ENCODE measurements at places on chromosomes 7 and 10.

DNA sequence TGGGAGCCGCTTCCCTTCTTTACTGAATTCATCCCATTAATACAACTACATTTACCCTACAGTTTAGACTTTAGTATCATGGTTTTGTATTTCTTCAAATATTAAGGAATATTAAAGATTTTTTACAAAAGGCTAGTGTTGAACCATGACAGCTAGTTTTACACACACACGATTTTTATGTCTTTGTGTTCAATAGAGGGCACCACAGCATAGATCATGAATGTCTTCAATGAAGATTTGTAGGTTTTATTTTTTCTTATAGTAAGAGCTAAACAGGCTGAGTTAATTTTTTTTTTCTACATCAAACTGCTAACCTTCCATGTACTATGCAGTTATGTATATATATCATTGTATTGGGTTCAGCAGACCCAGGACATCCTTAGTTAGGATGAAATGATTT lies 76.9 kb downstream of the SNX10 start:
- DNase-seq, result no peak

- DNase-seq, result no peak
Measured at GRCh38 chr7:24756545-24757352, 515 bp downstream of the GSDME start.

DNA sequence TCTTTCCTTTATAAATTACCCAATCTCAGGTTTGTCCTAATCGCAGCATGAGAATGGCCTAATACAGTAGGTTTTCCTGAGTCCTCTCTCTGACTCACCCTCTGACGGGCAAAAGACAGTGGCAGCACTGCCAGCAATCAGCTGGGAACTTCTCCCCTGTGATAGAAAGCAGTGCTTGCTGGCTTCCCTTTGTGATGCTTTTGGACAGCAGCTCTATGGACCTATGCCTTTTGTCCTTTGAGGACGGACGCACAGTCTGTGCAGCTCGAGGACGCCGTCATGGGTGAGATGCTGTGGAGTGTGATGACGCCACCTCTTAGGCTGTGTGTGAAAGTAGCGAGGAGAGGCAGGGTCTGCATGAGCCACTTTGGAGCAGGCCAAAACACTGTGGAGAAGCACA lies 68.8 kb downstream of the KIAA1217 start:
- no peak for DNase-seq

DNA sequence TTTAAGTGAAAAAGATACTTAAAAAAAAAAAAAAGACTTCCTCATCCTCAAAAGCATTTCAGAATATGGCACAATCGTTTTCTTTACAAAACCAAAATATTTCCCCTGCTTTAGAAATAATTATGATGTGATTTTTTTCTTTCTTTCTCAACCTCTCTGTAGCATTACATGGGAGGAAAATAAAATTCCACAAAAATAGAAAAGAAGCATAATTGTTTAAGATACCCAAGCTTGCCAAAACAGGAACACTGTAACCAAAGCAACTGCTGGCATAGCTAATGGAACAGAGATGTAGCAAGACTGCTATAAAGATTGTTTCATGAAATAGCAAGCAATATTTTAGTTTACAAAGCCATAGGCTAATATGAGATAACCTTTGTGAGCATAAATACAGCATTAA lies 75.6 kb upstream of the GPR22 start:
- no peak for DNase-seq

DNA sequence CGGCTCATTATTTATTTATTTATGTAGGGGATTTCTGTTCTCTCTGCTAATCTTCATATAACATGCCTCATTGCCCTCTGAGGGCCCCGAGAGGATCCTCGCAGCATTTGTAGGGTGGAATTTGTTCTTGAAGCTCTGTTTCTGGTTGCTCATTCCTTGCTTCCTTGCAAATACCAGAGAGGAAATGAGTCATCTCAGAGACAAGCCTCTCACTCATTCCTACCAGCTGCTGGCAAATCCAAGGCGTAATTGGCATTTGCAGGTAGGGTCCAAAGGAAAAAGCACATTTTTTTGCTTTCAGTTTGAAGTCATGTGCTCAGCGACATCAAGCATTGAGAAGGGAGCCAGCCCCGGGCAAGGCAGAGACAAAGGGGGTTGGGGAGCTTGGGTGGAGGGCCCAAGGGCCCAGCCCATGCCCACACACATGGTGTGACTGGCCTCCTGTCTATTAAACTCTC lies 501.6 kb downstream of the GALNT17 start:
- no peak for DNase-seq

- DNase-seq, result no peak
Measured at GRCh38 chr10:107546284-107546683, 381.8 kb upstream of the SORCS1 start.

- DNase-seq, result no peak
Measured at GRCh38 chr7:1972744-1973143, 260.0 kb downstream of the MAD1L1 start.

- DNase-seq, result no peak
Measured at GRCh38 chr7:70621954-70622600, 509.9 kb upstream of the GALNT17 start.

- no peak for DNase-seq
Measured at GRCh38 chr7:69903410-69903809, 305.1 kb downstream of the AUTS2 start.

- DNase-seq, result no peak
Measured at GRCh38 chr7:99267481-99267840, 5.2 kb upstream of the MYH16 start.

- no peak for DNase-seq
Measured at GRCh38 chr10:71970869-71971268, 6.7 kb downstream of the CHST3 start.

DNA sequence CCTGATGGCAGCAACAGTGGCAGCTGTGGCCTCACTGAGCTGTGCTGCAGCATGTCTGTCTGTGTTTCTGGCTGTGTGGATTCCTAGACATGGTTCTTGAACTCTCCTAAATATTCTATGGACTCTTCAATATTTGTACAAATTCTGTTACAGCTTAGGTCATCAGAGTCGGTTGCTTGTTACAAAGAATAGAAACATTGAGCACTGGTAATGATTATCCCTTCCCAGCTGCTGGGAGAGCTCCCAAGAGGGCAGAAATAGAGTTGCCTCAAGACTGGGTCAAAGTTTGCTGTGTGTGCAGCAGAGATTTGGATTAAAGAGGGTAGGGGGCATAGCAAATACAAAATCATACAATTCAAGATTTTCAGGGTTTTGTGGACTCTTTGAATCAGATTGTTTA lies 337.1 kb upstream of the AKR1E2 start:
- no peak for DNase-seq

GRCh38 chr10:109933984-109934565 lies 10.8 kb upstream of the XPNPEP1 start:
- no peak for DNase-seq

- DNase-seq, result no peak
Measured at GRCh38 chr7:158683541-158683940, 21.1 kb downstream of the NCAPG2 start.

DNA sequence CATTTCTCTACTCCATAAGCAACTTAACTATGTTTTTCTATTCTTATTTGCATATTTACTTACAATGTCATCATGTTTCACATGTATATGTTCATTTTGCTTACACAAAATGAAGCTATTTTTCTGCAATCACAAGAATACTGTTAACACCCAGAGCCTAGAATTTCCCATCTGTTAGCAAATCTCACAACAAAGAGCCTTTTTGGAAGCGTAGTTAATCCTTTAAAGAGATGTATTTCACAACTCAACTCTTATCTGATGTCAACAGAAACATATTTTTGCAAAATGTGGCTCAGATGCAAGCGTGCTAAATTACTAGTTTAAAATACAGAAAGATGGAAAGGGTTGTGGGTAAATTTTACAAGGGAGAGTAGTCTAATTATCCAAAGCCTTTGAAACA lies 110.6 kb upstream of the COL1A2 start:
- no peak for DNase-seq

DNA sequence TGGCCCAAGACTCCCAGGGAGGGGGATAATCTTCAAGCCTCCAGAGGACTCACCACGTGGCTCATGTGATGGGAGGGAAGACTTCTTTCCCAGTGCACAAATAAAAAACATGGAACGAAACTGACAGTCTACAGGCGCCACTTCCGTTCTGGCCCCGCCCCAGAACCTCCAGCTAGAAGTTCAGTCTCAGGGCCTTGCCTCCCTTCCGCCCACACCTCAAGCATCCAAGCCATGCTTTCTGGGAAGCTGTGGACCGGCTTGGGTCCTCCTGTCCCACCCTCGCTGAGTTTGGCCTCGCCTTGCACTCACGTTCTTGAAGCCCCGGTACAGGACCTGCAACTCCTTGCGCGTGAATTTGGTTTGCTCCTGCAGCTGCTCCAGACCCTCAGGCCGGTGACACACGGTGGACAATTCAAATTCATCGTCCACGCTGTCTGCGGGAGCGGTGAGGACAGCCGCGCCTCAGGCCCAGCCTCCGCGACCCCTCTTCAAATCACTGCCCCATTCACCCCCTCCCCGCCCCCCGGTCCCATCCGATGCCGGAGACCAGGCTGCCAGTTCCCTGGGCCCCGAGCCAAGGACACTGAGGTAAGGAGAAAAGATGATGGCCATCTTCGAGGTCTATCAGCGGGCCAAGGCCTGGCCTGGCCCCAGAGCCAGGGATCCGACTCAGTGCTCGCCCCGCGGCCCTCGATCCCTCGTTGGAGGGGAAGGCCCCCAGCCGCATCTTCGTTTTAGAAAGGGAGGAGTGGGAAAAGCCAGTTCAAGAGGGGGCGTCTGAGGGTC lies 10.7 kb upstream of the OGA start:
- peak; percentile 30 for DNase-seq

DNA sequence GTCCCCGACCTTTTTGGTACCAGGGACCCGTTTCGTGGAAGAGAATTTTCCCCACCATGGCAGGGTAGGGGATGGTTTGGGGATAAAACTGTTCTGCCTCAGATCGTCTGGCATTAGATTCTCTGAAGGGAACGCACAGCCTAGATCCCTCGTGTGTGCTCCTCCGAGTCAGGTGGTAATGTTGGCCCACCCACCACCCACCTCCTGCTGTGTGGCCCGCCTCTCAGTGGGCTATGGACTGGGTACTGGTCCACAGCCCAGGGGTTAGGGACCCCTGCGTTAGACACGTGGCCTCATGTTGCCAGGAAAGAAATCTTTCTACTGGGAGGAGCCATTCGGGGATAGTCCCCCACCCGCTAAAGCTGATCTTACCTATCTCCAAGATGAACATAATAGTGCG lies 27.0 kb downstream of the PFKFB3 start:
- no peak for DNase-seq

DNA sequence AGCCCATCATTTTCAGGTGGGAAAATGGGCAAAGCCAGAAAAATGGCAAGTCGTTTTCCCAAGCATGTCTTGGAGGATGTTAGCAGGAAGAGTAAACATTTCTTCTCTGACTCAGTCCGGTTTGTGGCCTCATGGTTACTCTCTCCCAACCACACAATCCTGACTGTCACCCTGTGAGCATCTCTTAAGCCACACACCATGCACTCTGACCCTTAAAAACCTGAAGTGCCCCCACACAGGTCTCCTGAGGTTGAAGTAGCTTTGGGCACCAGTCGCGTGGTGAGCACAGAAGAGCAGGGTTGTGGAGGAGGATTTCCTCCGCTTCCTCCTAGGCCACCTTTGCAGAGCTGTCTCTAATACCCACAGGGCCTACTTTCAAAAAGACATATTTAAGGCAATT lies 387.3 kb upstream of the NPVF start:
- DNase-seq, result no peak

GRCh38 chr7:155807789-155808548 lies 4.3 kb downstream of the SHH start:
- peak; percentile 87 for DNase-seq

DNA sequence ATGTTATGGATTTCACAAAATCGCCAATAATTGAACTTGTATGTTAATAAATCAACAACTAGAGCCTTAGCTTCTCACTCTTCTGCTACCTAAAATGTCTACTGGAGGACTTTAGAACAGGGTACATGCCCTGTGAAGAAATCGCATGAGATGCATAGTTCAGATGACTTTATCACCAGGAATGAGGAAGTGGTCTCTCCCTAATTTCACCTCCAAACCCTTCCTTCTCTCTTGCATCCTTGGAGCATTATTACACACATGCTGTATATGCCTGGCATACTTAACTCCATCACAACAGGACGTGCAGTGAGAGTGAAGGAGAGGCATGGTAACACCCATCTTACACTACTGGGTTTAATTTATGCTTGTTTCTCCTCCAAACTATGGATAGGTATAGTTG lies 27.8 kb downstream of the RHEB start:
- DNase-seq, result no peak

DNA sequence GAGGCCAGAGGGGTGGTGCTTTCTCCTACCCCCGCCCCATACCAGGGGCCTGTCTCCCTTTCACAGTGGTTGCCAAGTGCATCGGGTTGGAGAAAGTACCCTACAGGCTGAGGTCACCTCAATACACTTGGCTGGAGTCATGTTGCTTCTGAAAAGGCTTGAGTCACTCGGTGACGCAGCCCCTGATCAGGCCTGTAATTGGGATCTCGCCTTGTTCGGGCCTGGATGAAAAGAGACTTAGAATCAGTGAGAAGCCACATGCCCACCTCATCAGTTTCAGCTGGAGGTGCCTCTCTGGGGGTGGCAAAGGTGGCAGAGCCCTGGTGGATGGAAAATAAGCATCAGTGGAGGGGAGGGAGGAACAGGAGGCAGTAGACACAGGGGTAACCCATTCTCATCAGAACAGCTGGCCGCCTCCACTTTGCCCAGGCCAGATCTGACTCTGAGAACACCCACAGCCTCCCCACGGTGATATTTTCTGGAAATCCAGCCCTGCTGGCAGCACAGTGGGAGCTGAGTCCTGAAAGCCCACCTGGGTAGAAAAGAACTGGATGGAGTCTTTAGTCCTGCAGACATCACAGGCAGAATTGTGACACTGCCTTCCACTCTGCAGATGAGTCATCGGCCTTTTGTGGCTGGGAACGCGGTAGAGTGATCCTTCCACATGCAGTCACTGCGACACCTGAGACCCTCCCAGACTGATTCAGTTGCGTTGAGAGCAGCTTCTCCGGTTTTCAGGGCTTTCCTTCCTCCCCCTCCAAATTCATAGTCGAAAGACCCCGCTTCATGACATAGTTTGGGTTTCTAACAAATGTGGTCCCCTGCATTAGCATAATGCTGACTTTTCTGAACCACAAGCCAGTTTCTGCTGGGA lies 108.0 kb downstream of the GRK5 start:
- DNase-seq, result no peak

- no peak for DNase-seq
Measured at GRCh38 chr10:69180525-69181204, 631 bp downstream of the SUPV3L1 start.

DNA sequence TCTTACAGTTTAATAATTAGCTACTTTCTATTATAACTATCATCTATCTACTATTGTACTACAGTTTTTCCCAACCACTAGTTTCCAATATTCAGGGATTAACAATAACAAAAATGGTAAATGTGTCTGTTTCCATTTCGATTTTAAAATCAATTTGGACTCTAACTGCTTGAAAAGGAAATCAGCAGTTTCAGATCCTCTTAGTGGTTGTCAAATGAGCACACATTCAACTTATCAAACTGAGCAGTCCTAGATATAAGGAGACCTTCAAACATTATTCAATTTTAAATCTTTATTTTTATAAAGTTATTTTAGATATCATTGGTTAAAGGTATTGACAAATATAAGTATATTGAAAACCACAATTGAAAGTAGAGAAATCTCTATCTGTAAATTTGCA lies 46.8 kb upstream of the CD36 start:
- DNase-seq, result no peak

- peak; percentile 28 for DNase-seq
Measured at GRCh38 chr10:49283491-49283890, 15.5 kb upstream of the C10orf71 start.
